GM04503 (cell line): ENCODE measurements at places on chromosomes 2 and 18.

DNA sequence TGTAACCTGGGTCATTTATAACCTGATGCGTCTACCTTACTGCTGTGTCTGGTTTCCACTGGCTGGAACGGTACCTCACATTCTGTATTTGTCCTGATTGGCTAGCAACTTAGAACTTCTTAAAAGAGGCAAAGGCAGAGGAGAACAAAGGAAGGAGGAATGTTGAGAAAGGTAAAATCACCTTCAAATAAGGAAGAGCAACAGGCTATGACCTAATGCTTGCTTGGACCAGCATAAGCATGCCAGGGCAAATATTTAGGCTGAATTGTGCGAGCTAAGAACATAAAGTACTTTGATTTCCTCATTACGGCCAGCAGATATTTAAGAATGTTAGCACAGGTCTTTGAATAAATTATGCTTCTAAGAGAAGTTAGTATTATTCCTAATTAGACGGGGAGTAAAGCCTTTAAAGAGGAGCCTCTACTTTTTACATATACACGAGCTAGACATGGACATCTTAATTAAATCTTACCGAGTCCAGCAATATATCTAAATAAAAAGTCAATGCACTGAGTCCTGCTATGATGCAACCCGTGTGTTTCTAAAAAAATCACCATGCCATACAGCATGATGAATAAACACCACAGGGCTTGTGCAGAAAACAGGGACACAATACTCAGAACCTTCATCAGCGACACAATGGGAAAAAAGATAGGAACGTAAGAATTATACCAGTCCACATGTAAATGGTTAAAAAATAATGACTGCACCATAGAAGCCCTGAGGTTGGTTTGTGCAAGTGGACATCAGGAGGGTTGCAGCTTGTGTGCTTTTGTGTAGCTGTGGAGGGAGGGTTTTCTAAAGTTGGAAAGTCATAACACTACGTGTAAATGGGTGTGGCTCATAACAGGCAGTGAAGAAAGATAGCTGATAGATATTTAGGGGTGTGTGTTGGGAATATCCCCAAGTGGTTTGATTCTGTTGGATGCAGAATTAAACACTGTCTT lies 14.2 kb downstream of the SEPTIN2 start:
- no peak for DNase-seq

DNA sequence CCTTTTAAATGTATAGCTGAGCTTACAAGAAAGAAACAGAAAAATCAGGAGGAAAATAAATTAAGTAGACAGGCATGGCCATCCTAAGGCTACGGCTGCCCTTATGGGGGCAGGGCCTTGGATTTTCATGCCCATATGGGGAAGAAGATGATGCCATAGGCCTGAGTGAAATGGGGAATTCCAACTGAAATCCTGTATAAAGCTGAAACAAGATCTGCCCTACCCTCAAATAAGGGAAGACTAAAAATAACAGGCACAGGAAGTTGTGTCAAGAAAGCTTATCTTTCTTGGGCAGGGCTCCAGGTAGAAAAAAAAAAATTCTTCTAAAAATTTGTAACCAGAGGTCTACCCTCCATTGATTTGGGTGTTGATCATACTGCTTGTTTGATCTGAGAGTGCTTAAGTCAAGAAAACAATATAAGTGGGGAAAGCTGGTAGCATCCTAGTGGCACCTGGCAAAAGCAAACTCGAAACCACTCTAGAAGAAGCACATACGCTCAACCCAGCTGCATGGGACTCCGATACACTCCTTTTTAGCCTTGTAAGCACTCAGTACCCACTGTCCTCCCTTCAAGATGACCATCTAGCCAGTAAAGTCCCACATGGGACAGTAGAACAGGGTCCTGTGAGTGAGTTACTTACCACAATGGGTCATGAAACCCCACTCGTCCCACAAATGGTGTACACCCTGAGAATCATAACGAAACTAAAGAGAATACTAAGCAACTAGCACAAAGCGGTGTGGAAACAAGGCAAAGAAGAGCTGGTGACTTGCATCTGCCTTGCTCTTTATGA lies 22.3 kb downstream of the DNAH7 start:
- DNase-seq = no peak

DNA sequence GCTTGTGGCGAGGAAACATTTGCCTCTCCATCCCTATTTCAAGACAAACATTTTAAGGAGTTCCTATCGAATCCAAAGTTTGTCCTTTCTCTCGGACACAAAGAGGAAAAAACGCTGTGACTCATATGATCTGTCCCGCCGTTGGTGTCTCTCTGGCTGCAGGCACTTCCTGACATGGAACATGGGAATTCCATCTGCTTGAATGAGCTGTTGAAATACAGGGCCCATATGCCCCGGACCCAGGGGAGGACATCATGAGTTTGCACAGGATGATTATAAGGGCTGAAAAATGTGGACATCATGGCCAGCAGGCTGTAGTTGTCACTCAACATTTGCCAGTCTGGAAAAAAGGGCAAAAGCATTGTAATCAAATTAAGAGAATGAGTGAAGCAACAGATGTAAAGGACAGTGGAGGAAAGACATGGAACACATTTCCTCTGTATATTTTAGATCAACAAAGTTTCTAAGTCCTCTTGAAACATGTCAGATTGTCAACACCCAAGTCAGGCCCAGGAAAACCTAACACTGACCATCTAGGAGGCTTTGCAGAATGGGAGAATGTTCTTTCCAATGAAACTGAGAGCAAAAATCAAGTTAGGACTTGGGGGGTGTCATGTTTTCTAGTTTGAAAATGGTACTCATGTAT lies 103.2 kb upstream of the SMIM21 start:
- peak; percentile 21 for DNase-seq

- no peak for DNase-seq
Measured at GRCh38 chr18:44709307-44710126, 28.8 kb downstream of the SETBP1 start.

GRCh38 chr2:64781711-64782390 lies 128.1 kb upstream of the SERTAD2 start:
- DNase-seq = peak; percentile 39

- no peak for DNase-seq
Measured at GRCh38 chr2:32272279-32272678, 5.4 kb upstream of the YIPF4 start.

- DNase-seq = no peak
Measured at GRCh38 chr2:201070948-201071478, 458 bp downstream of the HYCC2 start.
